ENCODE measurements at places on chromosomes 1 and 21.

DNA sequence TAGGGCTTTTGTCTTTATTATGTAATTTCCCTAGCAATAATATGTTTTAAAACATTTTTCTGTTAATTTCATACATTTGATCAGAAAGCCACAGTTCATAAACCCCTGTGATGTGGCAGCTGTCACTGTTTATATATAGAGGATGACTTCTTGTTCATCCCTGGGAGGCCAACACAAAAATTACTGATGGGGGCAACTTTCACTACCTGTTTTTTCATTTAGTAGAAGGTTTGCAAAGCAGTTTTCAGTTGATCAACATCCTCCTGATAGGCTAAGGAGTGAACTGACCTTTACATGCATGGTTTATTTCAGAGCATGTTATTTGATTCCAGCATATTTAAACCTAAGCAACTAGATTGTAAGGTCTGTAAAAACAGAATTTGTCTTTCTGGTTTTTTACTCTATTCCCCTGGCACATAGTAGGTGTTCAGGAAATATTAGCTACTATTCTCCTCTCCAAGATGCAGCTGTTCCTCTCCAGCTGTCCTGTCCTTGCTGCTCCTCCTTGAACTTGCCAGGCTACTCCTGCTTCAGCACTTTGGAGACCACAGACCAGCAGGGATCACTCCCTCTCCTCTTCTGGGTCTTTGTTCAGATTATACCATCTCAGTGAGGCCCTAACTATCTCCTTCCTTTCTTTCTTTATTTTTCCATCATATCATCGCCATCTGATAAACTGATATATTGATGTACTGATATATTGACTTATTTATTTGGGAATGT lies 54.7 kb downstream of the ROR1 start:
- DNase-seq, result no peak

DNA sequence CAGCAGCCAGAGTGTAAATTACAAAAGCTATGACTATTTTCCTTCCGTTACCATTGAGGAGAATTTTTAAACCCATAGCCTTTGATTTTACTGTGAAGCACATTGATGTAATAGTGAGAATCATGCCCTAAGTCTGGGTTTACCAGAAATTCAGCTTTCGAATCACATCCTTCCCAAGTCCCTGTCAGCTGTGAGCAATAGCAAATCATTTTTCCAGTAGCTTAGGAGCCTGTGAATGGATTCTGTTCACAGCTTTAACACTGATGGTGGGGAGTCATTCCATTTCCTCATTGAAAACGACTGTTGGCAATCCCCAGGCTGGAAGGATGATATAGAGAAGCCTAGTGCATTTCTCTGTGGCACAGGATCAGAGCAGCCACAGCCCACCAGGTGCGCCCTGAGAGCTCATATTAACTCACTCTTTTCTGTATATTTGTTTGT lies 82.2 kb upstream of the C1orf105 start:
- DNase-seq, result no peak

- peak; percentile 91 for DNase-seq
Observed at GRCh38 chr21:31335957-31336738, 7.9 kb downstream of the TIAM1 start.

DNA sequence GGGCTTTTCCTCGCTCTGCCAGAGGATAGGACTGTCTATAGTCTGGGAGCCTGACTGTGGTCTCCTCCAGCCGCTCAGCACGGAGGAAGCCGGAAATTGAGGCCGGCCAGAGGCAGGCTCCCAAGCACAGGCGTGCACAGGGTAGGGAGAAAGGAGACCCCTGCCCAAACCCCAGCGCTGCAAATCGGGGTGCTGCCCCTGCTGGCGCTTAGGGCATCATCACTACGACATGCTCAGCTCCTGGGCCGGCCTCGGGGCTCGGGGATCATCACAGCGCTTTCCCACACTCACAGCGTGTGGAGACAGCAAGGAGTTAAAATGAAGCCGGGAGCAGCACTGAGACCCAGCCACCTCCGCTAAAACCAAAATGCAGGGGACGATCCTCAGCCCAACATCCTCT lies 62.8 kb upstream of the ARHGEF16 start:
- DNase-seq, result no peak

DNA sequence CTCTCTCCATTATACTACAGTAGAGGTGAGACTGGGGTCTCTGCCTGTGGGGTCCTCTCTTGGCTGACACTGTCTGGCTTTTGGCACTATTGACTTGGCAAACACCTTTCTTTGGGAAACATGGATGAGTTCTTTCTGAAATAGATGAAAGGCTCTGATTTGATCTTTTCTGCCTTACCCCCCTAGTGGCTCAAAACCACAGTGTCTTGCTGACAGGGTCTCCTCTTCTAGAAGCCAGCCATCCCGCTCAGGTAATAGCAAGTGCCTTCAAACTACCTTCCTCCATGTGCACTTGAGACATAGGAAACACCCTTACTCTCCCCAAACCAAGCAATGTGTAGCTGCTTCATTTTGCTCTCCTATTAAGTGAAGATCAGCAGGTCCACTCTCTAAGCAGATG lies 260.4 kb downstream of the BRINP2 start:
- DNase-seq, result no peak

GRCh38 chr1:13881385-13882088 lies 181.5 kb downstream of the PRDM2 start:
- DNase-seq, result peak; percentile 6
